Caudate nucleus (tissue), 63 donors: ENCODE measurements at places on chromosomes 5 and 9.

DNA sequence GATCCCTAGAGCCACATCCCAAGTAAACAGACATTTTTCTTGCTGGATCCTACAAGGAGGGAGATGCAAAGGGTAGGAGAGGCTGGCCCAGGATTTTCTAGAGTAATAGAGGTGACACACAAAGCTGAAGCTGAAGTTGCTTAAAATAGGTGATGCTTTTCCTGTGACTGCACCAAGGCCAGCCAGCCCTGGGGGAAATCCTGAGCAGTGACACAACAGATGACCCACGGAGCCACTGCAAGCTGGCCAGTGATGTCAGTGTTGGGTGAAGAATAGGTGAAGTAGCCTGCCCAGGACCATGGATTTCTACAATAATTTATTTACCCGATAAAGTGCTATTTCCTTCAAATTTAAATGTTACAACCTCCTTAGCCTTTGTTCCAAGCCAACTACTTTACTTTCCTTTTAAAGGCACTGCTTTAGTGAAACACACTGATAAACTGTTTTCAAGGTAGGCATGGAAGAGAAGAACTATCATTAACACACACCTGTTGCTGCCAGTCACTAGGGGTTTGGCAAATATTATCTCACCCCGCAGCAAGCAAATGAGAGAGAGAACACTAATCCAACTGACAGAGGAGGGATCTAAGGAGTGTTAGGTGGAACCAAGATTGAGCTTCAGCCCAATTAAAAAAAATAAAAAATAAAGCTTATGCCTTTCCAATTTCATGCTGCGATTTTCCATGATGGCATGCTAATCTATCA lies 123.5 kb downstream of the CTNND2 start:
- DNase-seq: no peak

DNA sequence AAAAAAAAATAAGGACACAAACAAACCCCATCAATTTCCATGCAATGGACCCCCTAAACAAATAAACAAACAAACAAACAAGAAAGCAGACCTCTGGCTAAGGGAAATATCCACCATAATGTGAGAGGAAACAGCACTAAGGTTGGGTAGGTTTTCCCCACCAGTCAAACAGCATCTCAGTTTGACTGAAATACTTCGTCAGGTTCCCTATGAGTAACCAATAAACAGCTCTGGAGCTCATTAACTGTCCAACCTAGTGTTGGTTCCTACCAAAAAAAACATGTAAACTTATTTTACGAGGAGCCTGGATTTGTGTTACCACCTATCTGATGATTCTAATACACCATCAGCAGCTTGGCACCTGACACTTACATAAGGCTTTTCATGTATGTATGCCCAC lies 198.5 kb upstream of the TARS1 start:
- no peak for DNase-seq

- DNase-seq: no peak
Observed at GRCh38 chr9:36876056-36876455, 158.0 kb downstream of the PAX5 start.

GRCh38 chr5:129652349-129653056 lies 95.4 kb upstream of the MINAR2 start:
- DNase-seq: no peak

- no peak for DNase-seq
Observed at GRCh38 chr5:68225188-68225910, 9.8 kb downstream of the PIK3R1 start.

DNA sequence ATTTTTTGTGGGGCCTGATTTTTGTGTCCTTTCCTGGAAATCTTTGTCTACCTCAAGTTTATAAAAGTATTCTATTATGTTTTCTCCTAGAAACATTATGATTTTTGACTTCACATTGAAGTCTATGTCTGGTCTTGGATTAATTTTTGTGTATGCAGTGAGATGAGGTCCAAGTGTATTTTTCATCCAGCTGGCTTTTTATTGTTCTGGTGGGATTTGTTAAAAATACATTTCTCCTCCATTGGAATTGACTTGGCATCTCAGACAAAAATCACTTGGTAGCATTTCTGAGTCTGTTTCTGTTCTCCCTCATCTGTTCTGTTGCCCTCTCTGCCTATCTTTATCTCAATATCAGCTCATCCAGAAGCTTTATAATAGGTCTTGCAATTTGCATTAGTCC lies 109.0 kb downstream of the IRX1 start:
- DNase-seq: no peak
